ENCODE measurements at places on chromosomes 1 and 21.

DNA sequence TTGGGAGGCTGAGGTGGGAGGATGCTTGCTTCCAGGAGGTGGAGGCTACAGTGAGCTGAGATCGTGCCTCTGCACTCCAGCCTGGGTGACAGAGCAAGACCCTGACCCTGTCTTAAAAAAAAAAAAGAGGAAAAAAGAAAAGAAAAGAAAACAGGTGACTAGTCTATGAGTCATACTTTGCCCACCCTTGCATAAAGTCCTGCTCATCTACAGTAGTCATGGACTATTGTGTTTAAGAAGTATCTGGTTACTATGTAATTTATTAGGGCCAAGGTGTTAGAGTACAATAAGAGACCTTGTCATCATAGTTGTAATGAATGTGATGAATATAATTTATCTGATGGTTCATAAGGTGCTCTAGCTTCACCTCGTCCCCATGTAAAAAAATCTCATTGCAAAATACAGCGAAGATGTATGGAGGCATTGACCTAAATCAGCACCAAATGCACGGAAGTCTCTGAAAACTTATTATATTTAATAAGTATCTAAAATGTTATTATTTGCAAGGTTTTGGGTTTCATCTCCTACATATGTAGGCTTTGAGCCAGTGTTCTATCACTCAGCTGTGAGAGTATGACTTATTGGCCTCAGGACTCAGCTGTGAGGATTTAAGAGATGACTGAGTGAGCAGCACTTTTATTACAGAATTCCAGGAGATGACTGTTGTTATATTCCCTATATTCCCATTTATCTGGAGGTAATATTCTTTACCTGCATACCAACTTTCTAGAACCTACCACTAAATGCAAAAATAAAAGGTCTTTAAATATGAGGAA lies 19.9 kb upstream of the KCNJ6 start:
- DNase-seq: no peak

DNA sequence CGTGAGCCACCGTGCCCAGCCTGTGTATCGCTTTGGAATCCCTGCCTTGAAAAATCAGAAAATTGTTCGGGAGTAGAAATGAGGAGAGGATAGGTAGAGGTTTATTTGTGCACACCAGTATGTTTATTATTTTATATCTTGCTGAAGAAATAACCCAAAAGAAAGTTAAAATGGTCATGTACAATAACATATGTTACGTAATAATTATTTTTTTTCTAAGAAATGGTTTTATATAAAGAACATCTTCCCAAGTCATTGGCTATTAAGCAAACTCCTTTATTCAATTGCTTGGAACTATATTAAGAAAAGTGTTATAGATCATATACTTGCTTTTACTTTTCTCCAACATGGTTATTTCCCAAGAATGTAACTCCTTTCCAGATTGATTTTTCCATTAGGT lies 171.8 kb downstream of the PHTF1 start:
- DNase-seq: no peak

GRCh38 chr21:25980710-25981109 lies 189.9 kb downstream of the APP start:
- DNase-seq: peak; percentile 6

- DNase-seq: no peak
These were observed 609.1 kb downstream of the KIF26B start for GRCh38 chr1:245763873-245764331.

- DNase-seq: peak; percentile 88
These were observed 11.2 kb downstream of the CD84 start for GRCh38 chr1:160567858-160568682.

GRCh38 chr1:116122955-116123757 lies 12.0 kb downstream of the MAB21L3 start:
- no peak for DNase-seq

Measured in activated CD4-positive, alpha-beta T cell treated with anti-CD3 and anti-CD28 coated beads, Interleukin-10, Interleukin-2, amounts not matched to agents 100 ng/mL and 50 ng/mL, durations not matched to agents 16 hours and 8 hours (primary cell).